ENCODE measurements at places on chromosomes 2 and 18. TPM values are rescaled to one million over a fixed set of nuclear protein-coding genes. Genes with fewer than 3 reads are reported as not detected.
A peak's percentile ranks its signal among the peaks of the same experiment; 100 is the strongest.

Gene CAVIN2
- 27.5 TPM for polyA plus RNA-seq

Gene BOLL
- 0.09 TPM for polyA plus RNA-seq

Gene C2orf80
- polyA plus RNA-seq = 0.84 TPM

Gene COBLL1
- polyA plus RNA-seq = 38.3 TPM

Gene DNAH7
- 1.5 TPM for polyA plus RNA-seq

Gene COL6A3
- 127 TPM for polyA plus RNA-seq

Gene DCDC2C
- 0.33 TPM for polyA plus RNA-seq

- DNase-seq = peak; percentile 85
- H3K4me1 ChIP-seq = peaks cover 12% of the 10 kb centered on the region
- no peaks in the 10 kb centered on the region for H3K36me3 ChIP-seq
These were observed 11.2 kb downstream of the AOX1 start for GRCh38 chr2:200596774-200597570.

DNA sequence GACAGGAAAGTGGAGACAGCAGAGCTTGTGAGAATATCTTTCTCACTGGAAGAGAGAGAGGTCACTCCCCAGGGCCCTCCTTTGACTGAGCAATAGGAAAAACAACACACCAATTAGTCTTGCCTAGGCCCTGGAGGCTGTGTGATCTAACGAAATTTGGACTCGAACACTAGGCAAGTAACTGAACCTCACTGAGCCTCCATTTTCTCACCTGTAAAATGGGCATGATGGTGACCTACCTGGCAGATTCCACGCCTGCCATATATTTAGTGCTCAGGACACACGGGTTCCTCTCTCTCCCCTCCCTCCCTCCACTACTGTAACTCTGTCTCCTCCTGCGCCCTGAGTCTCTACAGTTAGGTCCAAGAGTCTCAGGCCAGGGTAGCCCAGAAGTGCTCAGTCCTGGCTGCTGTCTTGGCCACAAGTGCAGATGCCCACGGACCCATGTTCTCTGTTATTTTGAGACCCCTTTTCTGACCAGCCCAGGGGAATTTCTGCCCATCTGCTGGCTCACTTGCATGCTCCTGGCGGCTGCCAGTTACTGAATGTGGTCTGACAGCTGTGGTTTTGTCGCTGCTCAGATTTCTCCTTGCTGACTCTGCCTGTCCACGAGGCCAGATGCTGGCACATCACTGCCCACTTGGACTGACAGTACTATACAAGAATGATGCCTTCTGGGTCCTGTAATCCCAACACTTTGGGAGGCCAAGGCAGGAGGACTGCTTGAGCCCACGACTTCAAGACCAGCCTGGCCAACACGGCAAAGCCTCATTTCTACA is 9.6 kb upstream of the GIGYF2 start:
- no peaks in the 10 kb centered on the region for H3K4me1 ChIP-seq
- DNase-seq = no peak
- H3K27me3 ChIP-seq = no peaks in the 10 kb centered on the region
- H3K4me3 ChIP-seq = no peak overlapping the region
- H3K27ac ChIP-seq = no peak overlapping the region

DNA sequence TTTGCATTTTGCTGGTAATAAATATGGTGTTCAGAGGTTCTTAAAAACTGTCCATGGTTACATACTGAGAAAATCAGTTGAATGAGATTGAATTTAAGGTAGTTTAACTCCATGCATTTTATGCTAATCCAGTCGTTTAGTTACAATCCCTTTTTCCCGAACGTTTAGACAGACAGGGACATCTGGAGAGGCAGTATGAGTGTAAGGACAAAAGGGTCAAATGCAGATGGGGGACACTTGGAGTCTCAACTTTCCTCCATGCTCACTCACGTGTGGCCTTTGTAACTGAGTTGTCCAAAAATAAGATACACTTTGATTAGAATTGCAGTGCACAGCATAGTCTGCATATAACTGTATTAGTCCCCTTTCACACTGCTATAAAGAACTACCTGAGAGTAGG is 63.9 kb downstream of the RDH14 start:
- no peaks in the 10 kb centered on the region for H3K4me1 ChIP-seq
- H3K4me3 ChIP-seq = no peak overlapping the region
- no peaks in the 10 kb centered on the region for H3K36me3 ChIP-seq
- no peak overlapping the region for H3K27ac ChIP-seq

GRCh38 chr18:36830158-36830495 is 1.2 kb downstream of the KIAA1328 start:
- H3K4me1 ChIP-seq = no peaks in the 10 kb centered on the region
- peak overlapping the region; percentile 84 for H3K4me3 ChIP-seq
- no peaks in the 10 kb centered on the region for H3K36me3 ChIP-seq

DNA sequence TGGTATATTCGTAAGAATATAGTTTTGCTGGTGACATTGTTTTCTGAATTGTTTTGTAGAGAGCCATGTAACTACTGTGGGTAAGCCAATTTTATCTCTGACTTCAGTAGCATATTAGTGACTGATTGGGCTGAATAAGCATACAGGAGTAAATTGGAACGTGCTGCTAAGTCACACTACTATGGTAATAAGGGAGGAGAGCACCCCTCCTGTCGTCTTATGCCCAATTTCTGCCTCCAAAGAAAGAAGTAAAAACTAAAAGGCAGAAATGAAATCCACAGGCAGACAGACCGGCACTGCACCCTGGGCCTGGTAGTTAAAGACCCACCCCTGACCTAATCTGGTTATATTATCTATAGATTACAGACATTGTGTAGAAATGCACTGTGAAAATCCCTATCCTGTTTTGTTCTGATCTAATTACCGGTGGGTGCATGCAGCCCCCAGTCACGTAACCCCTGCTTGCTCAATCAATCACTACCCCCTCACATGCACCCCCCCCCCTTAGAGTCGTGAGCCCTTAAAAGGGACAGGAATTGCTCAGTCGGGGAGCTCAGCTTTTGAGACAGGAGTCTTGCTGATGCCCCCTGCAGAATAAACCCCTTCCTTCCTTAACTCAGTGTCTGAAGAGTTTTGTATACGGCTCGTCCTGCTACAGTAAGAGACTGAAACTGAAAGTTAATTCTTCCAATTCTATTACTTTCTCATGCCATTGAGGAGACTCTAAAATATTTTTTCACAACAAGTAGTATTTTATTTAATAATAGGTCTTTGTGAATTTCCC is 167.0 kb downstream of the ZNF804A start:
- no peak overlapping the region for H3K27ac ChIP-seq
- no peaks in the 10 kb centered on the region for H3K4me1 ChIP-seq
- no peak for DNase-seq
- no peaks in the 10 kb centered on the region for H3K36me3 ChIP-seq
- no peaks in the 10 kb centered on the region for H3K27me3 ChIP-seq

- no peaks in the 10 kb centered on the region for H3K4me1 ChIP-seq
- no peak overlapping the region for H3K27ac ChIP-seq
- no peaks in the 10 kb centered on the region for H3K36me3 ChIP-seq
- DNase-seq = no peak
- H3K4me3 ChIP-seq = no peak overlapping the region
- no peaks in the 10 kb centered on the region for H3K27me3 ChIP-seq
These were observed 52.2 kb upstream of the TGIF1 start for GRCh38 chr18:3397786-3398185.

GRCh38 chr2:127094509-127095366 is 12.2 kb downstream of the BIN1 start:
- DNase-seq = peak; percentile 66
- no peak overlapping the region for H3K4me3 ChIP-seq
- peak overlapping the region; percentile 29 for H3K27ac ChIP-seq
- no peaks in the 10 kb centered on the region for H3K27me3 ChIP-seq

DNA sequence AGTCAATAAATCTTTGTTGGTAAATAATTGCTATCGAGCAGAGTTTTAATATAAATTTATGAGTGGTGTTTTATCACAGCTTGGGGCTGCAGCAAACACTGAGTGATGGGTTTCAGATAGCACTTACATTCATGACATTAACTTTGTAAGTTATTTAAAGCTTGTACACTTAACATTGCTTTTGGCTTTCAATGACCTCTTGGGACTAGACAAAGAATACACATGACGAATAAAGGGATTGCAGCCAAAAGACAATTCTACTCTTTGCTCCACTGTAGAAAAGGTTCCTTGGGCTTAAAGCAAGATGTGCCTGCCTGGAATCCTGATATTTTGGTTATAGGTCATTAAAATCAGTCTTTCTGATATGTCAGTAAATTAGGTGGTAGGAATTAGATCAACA is 299.5 kb downstream of the GBX2 start:
- no peaks in the 10 kb centered on the region for H3K4me1 ChIP-seq
- peaks cover 10% of the 10 kb centered on the region for H3K36me3 ChIP-seq
- no peaks in the 10 kb centered on the region for H3K27me3 ChIP-seq
- DNase-seq = no peak

DNA sequence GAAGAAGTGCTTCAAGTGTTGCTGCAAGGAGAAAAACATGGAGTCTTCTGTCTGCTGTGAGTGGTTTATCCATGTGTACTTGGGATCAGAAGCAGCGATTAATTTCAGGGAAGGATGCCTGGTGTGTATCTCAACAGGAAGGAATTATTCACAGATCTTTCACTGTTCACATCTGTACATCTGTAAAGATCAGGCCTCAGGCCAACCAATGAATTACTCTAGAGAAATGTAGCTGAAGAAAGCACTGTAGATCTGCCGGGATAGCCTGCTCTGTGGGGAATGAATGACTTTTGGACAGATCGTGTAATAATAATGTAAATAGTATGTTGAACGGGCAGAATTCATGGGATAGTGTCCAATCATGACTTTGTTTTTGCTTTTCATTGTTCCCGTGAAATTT is 54.0 kb upstream of the SPP2 start:
- no peaks in the 10 kb centered on the region for H3K4me1 ChIP-seq
- H3K27me3 ChIP-seq = peaks cover 5% of the 10 kb centered on the region
- no peaks in the 10 kb centered on the region for H3K36me3 ChIP-seq
- no peak overlapping the region for H3K4me3 ChIP-seq
- H3K27ac ChIP-seq = no peak overlapping the region
- DNase-seq = no peak

DNA sequence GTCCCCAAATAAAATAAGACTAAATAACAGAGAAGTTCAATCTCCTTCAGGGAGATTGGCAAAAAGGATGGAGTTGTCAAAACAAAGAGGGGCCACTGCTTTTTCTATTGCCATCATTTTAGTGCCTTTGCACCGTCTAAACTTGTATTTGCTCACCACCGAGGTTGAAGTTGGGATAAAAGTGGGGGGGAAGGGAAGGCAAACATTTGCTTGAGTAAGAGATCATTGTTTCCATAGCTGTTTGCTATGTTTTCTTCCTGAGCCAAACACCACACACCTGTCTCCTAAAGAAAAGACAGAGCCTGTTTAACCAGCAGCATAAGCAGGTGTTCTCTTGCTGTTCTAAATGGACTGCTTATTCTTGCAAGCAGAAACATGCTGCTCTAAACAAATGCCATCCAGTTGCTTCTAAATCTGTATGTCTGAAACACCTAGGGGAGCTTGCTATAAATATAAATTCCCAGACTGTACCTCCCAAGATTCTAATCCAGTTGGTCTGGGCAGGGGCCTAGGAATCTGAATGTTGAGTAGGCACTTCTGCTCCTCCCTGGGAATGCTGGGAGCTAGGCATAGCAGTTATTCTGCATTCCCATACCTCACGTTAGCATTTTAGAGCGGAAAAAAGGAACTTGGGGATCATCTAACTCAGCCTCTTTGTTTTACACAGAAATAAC is 179.4 kb upstream of the ARL4C start:
- H3K4me3 ChIP-seq = no peak overlapping the region
- H3K27me3 ChIP-seq = no peaks in the 10 kb centered on the region
- H3K27ac ChIP-seq = no peak overlapping the region

All from large intestine (tissue), 12 donors.